Smooth muscle cell of the umbilical artery (primary cell): ENCODE measurements at places on chromosomes 11 and 22. TPM values are rescaled to one million over a fixed set of nuclear protein-coding genes. Genes with fewer than 3 reads are reported as not detected.

The GRIA4 gene
- total RNA-seq, result not detected in 2 replicates

The APOL2 gene
- total RNA-seq, result 38.9 and 44.8 TPM in 2 replicates

The ZNF214 gene
- 2.8 and 4.2 TPM in 2 replicates for total RNA-seq

The CBLIF gene
- total RNA-seq, result not detected in 2 replicates

The POU2AF2 gene
- total RNA-seq, result not detected in 2 replicates

The ACR gene
- not detected in 2 replicates for total RNA-seq

The ZC3H12C gene
- total RNA-seq, result 18.7 and 24.9 TPM in 2 replicates

The APOBEC3F gene
- 3.3 and 6.5 TPM in 2 replicates for total RNA-seq

The UBASH3B gene
- 19.0 and 32.7 TPM in 2 replicates for total RNA-seq

The HBB gene
- not detected in 2 replicates for total RNA-seq

The INSC gene
- not detected in 2 replicates for total RNA-seq

The OR4A5 gene
- not detected in 2 replicates for total RNA-seq

The SGSM1 gene
- total RNA-seq, result not detected in 2 replicates

The PRODH gene
- not detected in 2 replicates for total RNA-seq

The ART1 gene
- not detected in 2 replicates for total RNA-seq

The LRRC32 gene
- total RNA-seq, result 59.0 and 86.1 TPM in 2 replicates

The MAP6 gene
- total RNA-seq, result 0.59 and 0.69 TPM in 2 replicates

The APLNR gene
- not detected in 2 replicates for total RNA-seq

The NAALAD2 gene
- 1.0 and 2.4 TPM in 2 replicates for total RNA-seq

The BCO2 gene
- 2.3 and 12.2 TPM in 2 replicates for total RNA-seq

The TSSK2 gene
- not detected in 2 replicates for total RNA-seq

The GGT5 gene
- total RNA-seq, result 0.23 and 1.2 TPM in 2 replicates

The PRR33 gene
- total RNA-seq, result not detected in 2 replicates

The LGALS12 gene
- total RNA-seq, result not detected in 2 replicates

The GAL3ST1 gene
- total RNA-seq, result 0.18 TPM in 1 of 2 replicates, not detected in the other

The FXYD2 gene
- not detected in 2 replicates for total RNA-seq

The CCDC87 gene
- total RNA-seq, result 0.32 and 0.89 TPM in 2 replicates

The CHADL gene
- total RNA-seq, result 0.97 and 3.0 TPM in 2 replicates

The KCNJ4 gene
- not detected in 2 replicates for total RNA-seq

The GRM5 gene
- total RNA-seq, result under 0.01 and 0.05 TPM in 2 replicates

The ACRV1 gene
- total RNA-seq, result not detected in 2 replicates

The GALNT18 gene
- 49.0 and 51.7 TPM in 2 replicates for total RNA-seq

The MYRF gene
- 22.0 and 26.3 TPM in 2 replicates for total RNA-seq

The ATG2A gene
- 12.5 and 14.9 TPM in 2 replicates for total RNA-seq

The H19 gene
- 4.6 and 70.7 TPM in 2 replicates for total RNA-seq
